ENCODE measurements at places on chromosomes 3 and 15.

DNA sequence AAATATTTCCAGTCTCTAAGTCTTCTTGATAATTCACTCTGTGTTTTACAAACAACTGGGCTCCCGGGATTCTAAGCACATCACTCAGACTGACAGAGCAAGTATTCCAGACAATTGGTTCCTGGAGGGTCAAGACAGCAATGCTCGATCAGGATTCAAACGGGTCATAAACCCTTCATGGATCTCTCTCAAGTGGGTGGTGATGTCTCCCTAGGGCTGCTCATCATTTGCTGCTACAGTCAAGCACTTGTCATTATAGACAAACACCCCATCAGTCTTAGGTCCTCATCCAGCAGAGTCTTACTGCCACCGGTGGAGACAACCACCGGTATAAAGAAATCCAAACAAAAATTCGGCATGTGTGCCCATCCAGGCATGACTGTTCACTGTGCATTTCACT, 921.1 kb downstream of the FHIT start:
- DNase-seq = no peak

DNA sequence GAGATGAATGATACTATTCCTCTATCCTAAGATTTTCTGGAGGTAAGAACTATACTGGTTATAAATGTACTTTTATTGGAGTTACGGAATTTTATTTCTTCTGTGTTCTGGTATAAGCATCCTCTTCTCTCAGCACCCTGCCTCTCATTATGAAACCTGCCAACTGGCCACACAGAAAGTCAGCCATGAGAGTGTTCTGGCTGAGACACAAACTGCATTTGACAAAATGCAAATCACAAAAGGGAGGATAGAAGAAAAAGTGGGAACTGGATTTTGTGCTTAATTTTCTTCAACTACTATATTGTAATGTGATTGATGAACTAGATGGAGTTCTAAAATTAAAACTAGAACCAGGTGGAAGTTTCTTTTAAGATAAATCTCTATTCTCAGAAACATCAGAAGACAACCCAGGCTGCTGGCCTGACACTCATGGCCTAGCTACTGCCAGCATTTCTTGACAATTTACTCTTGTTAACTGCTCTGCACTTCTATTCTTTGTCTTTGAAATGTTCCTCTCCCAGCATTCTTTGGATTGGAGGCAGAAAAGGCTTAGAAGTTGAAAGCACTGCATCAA, 143.1 kb downstream of the WDR76 start:
- DNase-seq = no peak

- peak; percentile 87 for DNase-seq
Observed at GRCh38 chr15:41116116-41116961, at the start of gene INO80. TSS of gene INO80 (minus strand) at chr15:41116280. CDS start at chr15:41096310, 19,970 bp downstream.

- no peak for DNase-seq
Observed at GRCh38 chr3:105431200-105431599, 64.5 kb downstream of the ALCAM start.

GRCh38 chr3:126448136-126448892, 27.4 kb downstream of the ZXDC start:
- DNase-seq = no peak

DNA sequence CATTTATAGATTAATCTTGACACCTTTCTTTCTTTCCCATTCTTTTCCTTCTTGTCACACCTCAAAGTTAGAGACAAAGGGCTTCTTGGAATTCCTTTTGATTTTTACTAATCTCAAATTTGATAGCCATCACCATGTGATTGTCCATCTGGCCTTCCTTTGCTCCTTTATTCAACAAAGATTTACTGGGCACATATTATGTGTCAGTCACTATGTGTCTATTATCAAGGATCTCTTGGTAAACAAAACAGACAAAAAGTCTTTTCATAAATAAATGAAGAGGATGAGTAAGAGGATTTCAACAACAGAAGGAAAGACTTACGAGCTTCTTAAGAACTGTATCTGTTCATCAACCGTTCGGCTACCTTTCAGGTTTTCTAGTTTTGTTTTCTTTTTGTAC, 56.5 kb downstream of the SAMMSON start:
- DNase-seq = no peak

DNA sequence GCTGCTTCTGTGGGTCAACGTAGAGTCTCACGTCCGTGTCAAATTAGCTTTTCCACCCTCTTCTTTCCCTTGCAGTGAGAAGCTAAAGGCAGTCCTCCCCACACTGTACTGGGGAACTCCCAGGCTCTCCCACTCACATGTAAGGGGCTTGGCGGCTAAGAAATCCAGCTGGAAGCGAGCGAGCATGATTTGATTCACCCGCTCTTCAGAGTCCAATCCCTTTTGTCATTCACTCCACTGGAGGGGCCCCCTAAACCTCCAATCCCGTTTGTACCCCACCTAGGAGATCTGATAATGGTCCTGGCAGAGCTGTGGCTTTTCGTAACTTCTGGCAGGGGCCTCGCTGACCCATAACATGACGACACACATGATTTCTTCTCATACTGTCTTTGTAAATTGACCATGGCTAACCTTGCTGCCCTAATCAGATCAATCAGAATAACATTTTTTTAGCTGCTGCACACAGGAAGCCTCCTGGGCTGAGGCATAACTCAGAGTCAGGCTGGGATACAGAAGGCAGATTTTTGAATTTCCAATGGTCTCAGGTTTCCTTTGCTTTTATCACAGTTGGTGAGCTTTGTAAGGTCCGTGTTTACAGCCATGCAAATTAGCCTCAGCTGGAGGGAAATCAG, 235.2 kb downstream of the GREM1 start:
- no peak for DNase-seq

DNA sequence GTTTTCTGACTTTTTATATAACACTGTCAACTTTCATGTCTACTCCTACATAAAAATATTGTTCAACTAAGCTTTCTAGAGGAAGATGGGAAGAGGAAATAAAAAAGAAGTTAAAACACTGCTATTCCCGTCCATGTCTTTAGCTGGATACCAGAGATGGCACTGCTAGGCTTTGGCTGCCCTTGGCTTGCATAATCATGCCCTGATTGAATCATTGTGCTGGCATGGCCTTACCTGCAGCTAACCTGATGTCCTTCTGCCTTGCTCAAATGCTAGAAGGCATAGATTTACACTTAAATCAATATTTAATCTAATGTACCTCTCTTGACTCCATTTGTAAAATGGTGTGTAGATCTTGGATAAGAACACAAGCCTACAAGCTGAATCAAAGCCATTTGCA, 539.7 kb upstream of the IL12A start:
- no peak for DNase-seq

- DNase-seq = no peak
Observed at GRCh38 chr3:24296441-24297205, 198.0 kb downstream of the THRB start.

- DNase-seq = no peak
Observed at GRCh38 chr3:62300617-62301016, 72.7 kb downstream of the FEZF2 start.

DNA sequence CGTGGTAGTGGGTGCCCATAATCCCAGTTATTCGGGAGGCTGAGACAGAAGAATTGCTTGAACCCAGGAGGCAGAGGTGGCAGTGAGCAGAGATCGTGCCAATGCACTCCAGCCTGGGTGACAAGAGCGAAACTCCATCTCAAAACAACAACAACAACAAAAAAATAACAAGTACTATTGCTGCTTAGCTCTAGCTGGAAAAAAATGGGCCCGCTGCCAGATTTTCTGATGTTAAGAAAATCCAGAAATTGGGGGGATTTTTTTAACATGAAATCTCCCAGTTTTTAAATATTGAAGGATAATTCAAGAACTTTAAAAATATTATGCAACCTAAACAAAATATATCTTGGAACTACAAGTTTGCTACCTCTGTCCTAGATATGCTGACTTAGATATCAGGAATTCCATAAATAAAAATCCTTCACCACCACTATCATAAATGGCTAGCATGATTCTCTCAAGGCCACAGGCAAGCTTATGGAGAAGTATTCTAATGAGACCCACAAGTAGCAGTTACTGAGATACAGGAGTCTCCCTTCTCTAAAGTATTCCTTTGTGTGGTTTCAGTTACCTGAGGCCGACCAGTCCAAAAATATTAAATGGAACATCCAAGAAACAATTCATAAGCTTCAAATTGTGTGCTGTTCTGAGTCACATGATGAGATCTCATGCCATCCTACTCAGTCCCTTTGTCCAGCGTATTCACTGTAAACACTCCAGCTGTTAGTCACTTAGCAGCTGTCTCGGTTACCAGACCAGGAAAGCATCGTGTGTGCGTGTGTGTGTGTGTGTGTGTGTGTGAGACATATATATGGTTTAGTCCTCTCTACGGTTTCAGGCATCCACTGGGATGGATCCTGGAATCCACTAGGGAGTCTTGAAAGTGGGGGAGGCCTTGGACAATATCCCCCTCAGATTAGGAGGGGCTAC, 277.2 kb downstream of the TBL1XR1 start:
- DNase-seq = no peak

DNA sequence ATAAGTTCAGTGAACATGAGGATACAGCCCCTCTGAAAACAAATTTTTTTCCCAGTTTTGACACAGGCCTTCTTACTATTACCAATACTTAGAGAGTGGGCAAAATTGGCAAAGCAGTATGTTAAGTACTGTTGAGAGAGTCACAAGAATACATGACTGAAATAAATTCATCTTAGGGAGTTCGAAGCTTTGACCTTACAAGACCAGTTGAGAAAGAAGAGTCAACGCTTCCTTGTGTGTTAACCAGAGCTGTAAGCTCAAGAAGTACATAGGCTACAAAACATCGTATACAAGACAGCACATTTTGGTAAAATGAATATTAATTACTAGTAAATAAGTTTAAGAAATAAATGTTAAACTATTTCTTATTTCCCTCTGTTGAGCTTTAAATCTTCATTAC, 164.4 kb upstream of the RORA start:
- DNase-seq = no peak

DNA sequence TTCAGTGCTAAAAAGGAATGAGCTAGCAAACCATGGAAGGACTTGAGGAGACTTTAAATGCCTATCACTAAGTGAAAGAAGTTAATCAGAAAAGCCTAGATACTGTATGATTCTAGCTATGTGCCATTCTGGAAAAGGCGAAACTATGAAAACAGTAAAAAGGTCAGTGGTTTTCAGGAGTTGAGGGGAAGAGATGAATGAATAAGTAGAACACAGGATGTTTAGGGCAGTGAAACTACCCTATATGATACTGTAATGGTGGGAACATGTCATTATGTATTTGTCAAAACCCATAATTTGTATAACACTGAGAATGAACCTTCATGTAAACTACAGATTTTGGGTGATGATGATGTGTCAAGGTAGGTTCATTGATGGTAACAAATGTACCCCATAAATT, 9.6 kb upstream of the CD276 start:
- no peak for DNase-seq

DNA sequence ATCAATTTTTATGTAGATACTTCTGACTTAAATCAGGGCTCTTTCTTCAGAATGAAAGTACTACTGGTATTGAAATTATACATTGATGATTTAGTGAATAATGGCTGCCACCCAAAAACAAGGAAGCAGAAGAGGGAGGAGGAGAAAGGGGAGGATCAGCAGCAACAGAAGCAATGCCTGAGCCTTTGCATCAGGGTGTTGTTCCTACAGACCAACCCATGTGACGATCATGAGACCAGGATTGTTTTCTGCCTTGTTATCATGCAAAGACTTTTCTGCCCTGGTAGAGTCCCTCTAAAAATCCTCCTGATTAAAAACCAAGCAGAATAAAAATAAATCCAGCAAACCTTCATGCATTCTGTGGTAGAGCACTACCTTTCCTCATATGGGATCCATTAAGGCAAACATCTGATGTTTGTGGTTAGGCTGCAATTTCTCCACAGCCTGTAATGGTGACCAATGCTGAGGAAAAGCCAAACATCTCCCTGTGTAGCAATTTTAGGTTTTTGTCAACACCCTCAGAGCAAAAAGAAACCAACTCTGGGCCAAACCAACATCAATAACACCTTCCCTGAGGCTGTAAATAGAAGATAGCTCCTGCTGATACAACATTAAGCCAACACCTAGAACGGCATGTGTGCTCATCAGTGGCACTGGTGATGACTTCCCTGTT, 191.7 kb downstream of the ATP8B4 start:
- no peak for DNase-seq

DNA sequence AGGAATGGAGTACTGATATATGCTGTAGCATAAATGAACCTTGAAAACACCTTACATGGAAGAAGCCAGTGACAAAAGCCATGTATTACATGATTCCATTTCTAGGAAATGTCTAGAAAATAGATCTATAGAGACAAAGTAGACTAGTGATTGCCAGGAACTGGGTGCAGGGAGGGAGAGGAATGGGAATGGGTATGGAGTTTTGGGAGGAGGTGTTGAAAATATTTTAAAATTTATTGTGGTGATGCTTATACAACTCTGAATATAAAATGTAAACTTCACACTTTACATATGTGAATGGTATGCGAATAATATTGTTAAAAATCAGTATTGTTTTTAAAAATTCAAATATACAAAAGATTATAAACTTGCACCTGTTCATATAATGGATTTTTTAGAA, 22.5 kb downstream of the ATP1B3 start:
- DNase-seq = no peak

DNA sequence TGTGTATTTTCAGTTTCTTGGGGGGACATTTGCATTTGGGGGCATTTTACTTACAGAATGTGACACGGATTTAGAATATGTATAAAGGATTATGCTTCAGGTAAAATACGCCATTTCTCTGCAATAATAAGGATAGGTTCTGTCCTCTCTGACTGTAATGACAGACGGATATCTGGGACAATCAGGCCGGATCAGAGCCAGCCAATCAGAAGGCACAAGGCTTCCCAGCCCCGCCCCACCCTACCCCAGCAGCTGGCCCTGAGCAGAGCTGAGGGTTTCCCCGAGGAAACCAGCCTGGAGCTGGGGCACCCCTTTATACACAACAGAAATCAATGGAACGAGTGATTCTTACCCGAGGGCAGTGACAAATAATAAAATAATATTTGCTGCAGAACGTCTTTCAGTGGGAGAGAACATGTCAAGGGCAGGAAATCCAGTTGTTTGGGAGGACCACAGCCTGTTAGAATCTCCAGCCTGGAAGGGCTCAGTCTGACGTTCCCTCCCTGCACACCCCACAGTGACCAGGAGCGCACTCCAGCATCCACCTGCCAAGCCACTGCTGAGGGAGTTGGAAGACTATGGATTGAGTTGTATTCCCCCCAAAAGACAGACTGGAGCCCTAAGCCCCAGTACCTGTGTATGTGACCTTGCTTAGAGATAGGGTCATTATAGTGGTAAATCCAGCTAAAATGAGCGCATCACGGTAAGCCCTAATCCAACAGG, 30.3 kb upstream of the SEC13 start:
- no peak for DNase-seq

DNA sequence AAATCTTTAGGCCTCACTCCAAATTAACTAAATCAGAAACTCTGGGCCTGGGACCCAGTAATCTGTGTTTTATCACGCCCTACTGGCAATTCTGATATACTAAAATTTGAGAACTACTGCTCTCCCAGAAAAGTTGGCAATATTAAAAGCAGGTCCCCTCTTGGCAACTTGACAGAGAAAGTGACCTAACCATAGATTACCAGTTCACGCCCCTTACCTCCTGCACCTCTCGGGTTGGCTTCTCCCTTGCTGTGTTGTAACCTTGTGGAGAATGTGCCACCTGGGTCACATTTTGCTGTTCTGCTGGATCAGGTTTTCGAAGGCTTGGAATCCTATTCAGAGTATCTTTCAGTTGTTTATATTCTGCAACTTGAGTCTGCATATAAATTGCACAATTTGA, 59.1 kb downstream of the GOLIM4 start:
- DNase-seq = no peak
